ENCODE measurements at places on chromosomes 1 and 21. TPM values are rescaled to one million over a fixed set of nuclear protein-coding genes. Genes with fewer than 3 reads are reported as not detected.

The IL19 gene
- 0.60 TPM for total RNA-seq

The GJC2 gene
- 5.5 TPM for total RNA-seq

- no peak for DNase-seq
Measured at GRCh38 chr1:116408193-116408592, 35.1 kb downstream of the ATP1A1 start.

GRCh38 chr1:24111996-24112779 lies at the start of gene MYOM3:
Gene MYOM3 (minus strand): TSS chr1:24112135. CDS start chr1:24108636, 3,499 bp downstream.
- no peak for DNase-seq

DNA sequence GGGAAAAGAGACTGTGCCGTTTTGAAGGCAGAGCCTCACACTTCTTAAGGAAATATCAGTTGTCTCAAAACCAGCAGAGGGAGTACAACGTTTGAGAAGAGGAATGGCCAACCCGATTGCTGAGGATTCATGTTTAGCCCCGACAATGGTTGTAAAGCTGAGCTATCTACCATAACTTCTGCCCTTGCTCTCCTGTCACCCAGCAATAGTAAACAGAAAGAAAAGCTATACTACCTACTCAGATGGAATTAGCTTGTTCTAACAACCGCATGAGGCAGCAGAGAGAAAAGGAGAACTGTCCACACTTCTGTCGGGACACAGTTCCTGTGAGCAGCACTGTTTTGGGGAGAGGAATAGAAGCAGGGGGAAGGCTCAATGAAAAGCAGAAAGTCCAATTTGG lies 91.2 kb downstream of the SLC45A1 start:
- DNase-seq: no peak

The OR2AK2 gene
- total RNA-seq: not detected

DNA sequence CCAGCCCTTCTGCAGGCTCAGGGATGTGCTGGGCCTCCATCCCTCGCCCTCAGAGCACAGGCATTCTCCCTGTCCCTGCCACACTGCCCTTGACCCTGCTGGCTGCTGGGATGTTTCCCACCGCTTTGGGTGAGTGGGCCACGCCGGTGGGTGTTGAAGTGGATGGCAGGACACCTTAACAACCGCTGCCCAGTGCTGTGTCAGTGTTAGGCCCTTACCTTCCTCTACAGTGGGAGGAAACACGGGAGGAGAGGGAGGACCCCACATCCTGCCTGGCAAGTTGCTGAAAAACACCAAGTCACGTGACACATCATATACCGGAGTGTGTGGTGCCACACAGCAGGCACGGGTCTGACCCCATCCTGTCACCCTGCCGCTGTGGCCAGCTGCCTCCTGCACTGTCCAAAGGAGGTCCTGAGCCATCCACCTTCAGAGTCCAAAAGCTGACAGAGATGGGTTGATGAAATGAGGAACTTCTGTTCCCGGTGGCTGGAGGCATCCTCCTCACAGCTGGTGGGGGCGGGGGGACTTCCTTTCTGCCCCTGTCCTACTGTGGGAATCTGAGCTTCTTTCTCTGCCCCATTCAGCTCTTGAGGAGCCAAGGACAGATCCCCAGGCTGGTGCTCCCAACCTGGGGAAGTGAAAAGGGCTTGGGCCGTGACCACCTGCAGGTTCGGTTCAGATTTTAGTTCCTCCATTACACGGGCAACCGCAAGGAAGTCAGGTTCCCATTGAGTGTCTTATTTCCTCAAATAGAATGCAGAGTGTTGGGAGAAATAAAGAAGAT lies 3.2 kb upstream of the THEMIS2 start:
- no peak for DNase-seq

DNA sequence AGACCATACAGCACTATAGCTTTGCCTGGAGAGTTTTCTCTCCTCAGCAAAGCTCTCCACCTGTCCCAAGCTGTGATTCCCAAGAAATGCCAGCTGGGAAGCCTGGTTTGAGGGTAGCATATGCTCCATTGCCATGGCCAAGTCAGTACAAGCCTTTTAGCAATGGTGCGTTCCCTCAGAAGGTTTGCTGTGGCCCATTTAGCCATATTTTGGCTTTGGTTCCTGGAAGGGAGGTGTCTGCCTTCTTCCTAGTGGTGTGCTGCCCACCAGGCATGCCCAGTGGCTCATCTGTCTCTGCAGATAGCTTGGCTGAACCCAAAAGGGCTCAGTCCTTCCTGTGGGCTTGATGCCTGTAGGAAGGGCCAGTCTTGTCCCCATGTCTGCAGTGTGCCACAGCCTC lies 32.4 kb downstream of the GALNT2 start:
- no peak for DNase-seq

GRCh38 chr1:53734650-53735211 lies 4.2 kb downstream of the GLIS1 start:
- no peak for DNase-seq

The MYBPH gene
- total RNA-seq: 0.37 TPM

GRCh38 chr21:27759091-27759659 lies 792.3 kb upstream of the ADAMTS5 start:
- no peak for DNase-seq

GRCh38 chr1:234862944-234863515 lies 253.1 kb upstream of the IRF2BP2 start:
- DNase-seq: no peak

The CR1 gene
- total RNA-seq: 23.0 TPM

- DNase-seq: no peak
Measured at GRCh38 chr21:44496564-44497550, 41.5 kb downstream of the LRRC3 start.

GRCh38 chr1:219882755-219883154 lies 45.6 kb downstream of the SLC30A10 start:
- no peak for DNase-seq

DNA sequence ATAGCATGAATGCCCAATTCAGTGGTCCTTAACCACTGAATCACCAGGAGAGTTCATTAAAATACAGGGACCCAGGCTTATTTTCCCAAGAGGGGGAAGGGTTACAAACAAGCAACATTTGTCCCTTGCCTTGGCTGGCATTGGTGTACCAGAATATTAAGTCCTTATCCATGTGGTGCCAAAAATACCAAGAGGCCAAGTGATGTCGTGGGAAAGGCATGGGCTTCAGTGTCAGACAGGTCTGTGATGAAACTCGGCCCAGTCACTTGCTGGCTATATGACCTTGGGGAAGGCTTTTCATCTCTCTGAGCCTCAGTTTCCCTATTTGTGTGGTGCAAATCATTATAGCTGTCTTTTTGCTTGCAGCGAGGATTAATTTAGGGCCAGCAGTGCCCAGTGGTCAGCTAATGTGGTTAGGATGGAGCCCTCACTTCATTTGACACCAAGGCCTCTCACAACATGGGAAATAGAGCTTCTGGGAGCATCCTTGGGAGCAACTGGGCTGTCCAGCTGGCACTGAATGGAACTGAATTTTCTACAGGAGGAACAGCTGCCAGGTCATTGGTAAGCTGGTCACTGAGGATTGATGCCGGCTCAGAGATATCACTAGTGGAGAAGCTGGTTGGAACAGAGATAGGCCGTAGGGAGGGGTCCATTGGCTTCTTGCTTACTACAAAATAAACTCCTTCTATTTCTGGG lies 77.2 kb upstream of the PPP2R5A start:
- DNase-seq: no peak

DNA sequence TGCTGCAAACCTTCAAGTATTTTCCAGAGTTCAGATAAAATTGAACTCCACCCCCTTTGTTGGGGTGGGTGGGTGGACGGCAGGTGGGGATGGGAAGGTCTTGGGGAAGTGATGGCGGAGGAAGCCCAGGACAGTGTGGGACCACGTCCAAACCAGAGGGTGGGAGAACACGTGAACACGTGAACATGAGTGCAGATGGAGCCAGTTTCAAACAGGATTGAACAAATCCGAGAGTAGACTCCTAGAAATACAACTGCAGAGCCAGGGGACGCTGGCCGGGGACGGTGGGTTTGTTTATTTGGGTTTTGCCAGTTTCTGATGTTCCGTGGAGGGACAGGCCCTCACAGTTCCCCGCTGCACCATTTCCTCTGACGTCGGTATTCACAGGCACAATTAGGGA lies 2.9 kb downstream of the KRTAP10-2 start:
- DNase-seq: no peak

The PPIH gene
- total RNA-seq: 29.3 TPM

The GPATCH3 gene
- total RNA-seq: 13.6 TPM

The FMO4 gene
- total RNA-seq: 6.2 TPM

DNA sequence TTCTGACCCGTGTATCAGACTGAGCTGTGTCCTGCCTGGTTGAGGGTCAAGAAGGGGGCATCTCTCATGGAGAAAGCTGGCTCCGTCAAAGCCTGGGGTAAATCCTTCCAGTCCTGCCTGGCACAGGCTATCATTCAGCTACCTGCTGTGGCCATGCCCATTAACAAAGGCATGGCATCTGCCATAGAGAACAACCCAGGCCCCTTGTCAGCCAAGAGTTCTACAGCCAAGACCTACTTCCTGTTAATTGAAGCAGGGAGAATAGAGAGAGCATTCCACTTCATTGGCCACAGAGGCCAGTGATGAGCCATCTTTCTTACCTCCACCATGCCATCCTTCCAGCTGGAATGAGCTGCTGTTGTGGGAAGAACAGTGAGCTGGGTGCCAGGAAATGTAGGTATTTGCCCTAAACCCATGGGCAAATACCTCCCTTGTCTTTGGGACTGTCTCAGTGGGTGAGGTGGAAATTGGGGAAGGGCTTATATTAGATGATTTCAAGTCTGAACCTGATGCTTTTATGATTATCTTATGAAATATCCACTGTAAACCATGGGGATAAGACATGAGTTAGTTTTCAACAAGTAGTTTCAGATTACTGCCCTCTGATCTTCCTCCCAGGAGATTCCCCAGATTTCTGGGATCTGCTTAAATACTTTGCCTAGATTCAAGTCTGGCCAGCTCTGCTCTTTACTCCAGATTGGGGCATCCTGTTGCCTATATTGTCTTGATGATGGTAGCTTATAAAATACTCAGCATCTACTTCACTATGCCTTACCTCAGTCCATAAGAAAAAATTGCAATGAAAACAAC lies 11.2 kb upstream of the KCNQ4 start:
- no peak for DNase-seq

The PIGC gene
- 12.6 TPM for total RNA-seq

DNA sequence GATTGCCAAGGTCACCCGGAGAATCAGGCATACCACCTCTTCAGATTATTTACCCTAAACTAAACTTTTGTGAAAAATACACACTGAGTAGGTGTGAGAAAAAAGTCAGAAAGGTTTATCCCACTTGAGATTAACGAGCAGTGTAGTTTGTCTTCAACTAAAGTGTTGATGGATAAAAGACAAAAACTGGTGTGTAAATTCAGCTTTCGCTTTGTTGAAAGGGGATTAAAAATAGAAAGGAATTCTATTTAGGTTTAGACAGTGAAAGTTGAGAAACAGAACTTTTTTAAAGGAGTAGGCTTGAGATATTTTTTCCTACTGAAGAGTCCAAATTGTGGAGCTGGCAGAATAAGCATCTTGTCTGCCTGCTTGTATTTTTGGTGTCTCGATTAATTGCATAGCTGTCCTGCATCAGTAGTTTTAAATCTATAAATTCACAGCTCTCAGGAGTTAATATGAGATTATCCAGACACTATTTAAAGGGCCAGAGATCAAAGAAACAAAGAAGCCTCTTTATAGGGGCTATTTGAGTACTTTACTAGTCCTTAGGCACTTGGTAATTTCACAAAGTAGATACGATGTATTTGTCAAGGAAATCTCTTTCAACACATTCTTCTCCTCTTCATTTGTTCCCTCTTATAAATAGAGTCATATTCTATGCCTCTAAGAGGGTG lies 46.7 kb upstream of the RABGAP1L start:
- DNase-seq: no peak

- DNase-seq: no peak
Measured at GRCh38 chr1:179742717-179743678, at the start of gene FAM163A. Gene FAM163A (plus strand): TSS chr1:179743291. CDS start chr1:179813098, 69,807 bp downstream.

DNA sequence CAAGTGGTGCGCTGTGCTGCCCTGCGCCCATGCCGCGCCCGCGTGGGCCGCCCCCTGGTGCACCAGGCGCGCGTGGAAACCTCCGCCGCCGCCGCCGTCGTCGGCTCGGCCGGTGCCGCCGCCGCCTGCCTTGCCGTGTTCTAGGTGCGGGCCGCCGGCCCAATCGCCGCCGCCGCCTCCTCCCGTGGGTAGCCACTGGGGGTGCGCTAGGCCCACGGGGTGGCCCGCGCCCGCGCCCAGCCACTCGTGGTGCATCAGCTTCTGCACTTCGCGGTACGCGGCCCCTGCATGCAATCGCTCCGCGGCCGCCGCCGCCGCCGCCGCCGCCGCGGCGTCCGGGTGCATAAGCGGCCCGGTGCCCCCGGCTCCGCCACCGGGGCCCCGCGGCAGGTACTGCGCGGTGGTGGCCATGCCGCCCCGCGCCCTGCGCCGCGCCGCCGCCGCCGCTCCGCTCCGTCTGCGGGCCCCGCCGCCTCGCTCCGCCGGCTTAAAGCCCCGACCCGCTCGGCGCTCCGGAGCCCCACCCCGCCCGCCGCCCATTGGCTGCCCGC lies at the start of gene POU3F1:
Gene POU3F1, minus strand, starts transcription at position 461 of the 551 bp plus-strand sequence. Its CDS starts 50 bp downstream, at position 411.
- DNase-seq: no peak

The NPR1 gene
- 203 TPM for total RNA-seq

The GPX7 gene
- 18.1 TPM for total RNA-seq

- DNase-seq: no peak
Measured at GRCh38 chr1:87805666-87806378, 477.1 kb downstream of the LMO4 start.

DNA sequence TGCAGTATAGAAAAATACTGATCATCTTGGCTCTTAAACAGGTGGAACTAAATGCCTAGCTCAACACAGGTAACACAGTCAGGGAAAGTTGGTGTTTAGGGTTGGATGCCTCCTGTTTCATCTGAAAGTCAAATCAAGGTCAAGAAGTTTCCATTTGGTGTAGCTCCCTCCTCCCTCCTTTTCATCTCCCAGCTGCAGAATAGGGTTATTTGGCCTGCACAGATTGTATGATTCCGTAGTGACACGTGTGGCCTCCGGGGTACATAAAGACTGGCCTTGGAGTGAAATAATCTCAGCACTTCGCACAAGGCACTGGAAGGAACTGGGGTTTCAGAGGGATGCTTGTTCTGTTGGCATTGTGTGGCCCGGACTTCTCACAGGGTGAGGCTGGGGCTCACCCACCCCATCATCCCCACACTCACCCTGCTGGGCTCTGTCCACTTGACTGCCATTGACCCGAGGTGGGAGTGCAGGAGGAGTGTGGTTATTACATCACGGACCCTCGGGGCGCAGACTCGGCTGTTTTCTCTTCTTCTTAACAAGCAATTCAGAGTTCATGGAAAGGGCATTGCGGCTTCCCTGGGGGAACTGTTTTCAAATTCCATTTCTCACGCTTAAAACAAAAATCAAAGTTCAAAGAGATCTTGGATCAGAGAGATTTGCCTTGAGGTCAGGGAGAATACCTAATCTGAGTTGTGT lies 18.4 kb downstream of the IGSF5 start:
- DNase-seq: no peak

DNA sequence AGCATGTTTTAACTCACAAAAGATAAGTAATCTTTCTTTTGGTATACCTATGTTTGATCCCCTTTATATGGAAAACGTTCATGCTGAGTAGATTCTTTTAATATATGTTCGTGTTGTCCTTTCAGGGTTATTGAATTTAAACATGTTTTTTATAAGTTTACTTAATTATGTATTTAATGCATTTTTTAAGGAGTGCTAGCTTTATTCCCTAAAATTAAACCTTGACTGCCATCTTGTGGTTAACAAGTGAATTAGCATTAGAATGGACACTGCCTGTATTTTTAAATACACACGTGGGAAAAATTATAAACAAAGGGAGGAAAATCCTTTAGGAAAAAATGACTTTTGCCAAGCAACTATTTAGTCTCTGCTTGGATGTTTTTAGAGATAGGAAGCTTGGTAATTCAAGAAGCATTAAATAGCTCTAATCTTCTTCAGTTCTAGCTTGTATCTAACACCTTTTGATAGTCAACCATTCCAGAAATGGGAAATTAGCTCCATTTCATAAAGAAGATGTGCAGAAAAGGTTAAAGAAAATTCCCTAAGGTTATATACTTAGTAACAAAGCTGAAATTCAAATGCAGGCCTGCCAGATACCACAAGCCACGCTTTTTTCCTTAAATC lies 43.0 kb downstream of the UBE2U start:
- DNase-seq: no peak

The PSMB4 gene
- 233 TPM for total RNA-seq

All from omental fat pad (tissue), 4 donors.